ENCODE measurements at places on chromosomes 13 and 19.

- DNase-seq = no peak
These were observed 12.0 kb upstream of the GAS6 start for GRCh38 chr13:113875837-113876281.

DNA sequence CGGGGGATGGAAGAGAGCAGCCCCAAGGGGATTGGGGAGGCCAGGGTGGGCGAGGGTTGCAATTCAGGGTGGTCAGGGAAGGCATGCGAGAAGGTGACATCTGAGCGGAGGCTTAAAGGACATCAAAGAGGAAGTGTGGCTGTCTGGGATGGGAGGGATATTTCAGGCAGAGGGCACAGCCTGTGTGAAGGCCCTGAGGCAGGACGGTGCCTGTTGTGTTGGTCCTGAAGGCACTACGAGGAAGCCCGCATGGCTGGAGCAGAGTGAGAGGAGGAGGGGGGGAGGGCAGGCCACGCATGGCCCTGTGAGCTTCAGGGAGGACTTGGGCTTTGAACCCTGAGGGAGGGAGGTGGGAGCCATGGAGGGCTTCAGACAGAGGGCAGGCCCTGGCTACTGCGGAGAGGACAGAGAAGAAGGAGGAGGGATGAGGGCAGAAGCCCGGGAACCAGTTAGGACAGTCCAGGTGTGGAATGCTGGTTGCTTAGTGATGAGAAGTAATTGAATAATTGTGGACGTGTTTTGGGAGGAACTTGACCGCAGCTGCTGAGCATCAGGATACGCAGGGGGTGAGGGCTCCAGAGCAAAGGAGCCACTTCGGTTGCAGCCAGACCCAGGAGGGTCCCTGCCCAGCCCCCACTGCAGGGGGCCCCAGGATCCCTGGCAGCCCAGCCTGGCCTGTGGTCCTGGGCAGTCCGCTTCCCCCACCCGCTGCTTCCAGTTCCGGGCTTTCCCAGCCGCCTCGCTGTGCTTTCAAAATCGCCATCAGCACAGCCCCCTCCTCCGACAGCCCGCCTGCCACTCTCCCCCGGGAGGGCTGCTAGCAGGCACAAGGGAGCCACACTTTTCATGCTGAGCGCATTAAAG is 6.2 kb downstream of the TLE6 start:
- DNase-seq = no peak

DNA sequence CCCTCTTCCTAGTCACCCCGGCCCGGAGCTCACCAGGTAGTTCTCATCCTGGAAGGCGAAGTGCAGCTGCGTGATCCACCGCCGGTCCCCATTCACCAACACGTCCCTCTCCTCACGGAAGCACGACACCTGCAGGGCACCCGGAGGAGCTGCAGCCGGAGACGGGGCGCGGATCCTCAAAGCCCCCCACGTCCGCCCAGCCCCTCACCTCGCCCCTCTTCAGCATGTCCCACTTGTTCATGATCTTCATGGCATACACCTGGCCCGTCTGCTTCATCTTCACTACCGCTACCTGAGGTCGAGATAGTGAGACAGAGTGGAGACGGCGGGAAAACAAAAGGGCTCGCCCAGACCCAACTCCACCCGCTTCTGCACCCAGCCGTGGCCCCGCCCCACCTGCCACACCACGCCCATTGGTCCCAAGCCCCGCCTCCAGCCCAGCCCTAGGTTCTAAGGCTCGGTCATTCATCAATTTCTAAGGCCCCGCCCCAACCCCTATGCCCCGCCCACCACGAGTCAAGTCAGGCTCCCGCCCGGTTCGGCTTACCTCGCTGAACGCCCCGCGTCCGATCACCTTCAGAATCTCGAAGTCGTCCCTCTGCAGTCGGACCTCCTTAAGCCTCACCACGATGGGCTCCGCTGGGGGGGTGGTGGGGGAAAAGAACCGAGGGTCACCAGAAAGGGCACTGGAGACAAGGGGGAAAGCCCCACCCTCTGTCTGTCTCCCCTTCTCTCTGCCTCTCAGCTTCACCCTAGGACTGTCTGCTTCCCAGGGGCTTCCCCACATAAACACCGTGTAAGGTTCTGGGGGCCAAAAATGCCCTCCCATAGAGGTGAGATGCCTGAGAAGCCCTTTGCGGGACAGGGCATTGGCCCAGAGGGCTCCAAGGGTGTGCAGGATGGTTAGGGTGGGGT is 2.8 kb downstream of the DMPK start:
- DNase-seq = no peak

DNA sequence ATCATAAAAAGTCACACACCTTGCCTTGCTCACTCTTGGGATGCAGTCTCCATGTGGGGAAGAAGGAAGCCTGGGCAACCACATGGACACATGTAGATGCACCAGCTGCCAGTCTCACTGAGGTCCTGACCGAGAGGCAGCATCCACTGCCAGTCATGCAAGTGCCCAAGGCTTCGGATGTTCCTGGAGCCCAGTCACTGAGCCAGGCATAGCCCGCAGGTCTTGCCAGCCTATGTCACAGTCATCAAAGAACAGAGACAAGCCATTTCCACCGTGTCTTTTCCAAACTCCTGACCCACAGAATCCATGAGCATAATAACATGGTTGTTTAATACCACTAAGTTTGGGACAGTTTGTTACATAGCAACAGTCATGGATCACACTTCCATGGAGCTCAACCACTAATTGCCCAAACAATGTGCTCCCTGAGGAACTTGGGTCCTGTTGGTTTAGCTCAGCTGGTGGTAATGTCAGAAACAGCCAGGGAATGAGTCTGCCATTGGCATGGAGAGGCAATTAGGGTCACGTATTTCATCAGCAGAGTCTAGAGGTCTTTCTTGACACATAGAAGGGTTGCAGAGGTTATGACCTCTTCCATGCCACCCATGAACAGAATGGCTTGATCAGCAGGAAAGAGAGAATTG is 21.5 kb downstream of the STARD13 start:
- no peak for DNase-seq

DNA sequence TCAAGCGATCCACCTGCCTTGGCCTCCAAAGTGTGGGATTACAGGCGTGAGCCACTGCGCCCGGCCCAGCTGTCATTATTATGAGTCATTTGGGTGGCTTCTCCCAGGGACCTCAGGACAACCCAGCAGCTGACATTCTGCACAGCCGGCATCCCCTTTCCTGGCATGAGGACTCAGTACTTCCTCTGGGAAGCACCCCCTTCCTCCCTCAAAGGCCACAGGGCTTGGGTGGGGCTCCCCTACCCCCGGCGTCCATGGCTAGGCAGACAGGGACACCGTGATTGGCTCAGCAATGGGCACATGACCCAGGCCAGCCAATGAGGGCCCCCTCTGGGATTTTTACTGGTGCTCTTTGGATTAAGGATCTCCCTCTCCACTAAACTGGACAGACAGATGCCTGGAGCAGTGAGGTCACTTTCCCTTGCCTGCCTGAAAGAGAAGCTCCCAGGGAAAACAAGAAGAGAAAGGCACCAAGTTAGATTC is 6.0 kb downstream of the KANK2 start:
- DNase-seq = peak; percentile 80

DNA sequence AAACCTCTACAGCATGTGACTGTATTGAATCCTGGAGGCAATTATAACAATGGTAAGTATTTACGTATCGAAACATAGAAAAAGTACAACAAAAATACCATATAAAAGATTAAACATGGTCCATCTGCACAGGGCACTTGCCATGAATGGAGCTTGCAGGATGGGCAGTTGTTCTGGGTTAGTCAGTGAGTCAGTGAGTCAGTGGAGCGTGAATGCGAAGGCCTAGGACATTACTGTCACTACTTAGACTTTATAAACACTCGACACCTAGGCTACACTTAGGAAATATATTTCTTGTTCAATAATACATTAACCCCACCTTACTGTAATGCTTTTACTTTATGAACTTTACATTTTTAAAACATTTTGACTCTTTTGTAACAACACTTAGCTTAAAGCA is 35.6 kb upstream of the TMTC4 start:
- peak; percentile 31 for DNase-seq

- no peak for DNase-seq
These were observed 182.2 kb downstream of the LMO7 start for GRCh38 chr13:75818179-75818967.

GRCh38 chr13:58587183-58587582 is 955.6 kb downstream of the PCDH17 start:
- no peak for DNase-seq

- DNase-seq = no peak
These were observed 151.2 kb downstream of the DIAPH3 start for GRCh38 chr13:60012488-60012887.

DNA sequence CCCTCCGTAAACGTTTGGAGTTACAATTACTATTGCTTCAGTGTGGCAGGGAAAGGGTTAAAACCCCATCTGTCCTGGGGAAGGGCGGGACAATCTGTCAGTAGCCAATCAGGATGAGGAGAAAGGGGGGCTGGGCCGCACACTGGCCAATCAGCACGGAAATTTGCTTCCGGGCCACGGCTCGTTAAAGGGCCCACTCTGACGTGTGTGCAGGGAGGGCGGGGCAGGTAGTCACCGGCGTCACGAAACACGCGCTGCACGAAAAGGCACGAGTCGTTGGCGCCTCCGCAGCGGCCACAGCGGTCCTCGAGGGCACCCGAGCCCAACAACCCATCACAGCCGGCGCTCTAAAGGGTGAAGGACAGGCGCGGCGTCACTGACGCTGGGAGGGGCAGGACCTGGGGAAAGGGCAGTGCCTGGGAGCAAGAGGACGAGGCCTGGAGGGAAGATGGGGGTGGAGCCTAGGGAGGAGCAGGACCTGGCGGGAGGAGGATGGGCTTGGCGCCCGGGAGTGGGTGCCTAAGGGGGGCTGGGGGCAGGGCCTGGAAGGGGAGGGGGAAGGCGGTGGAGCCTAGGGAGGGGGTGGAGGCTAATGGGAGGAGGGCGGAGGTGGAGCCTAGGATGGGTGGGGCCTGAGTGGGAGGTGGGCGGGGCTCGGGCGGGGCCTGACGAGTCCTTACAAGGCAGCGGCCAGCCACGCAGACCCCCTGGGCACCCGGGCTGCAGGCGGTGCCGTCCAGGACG is 4.9 kb downstream of the ADAMTSL5 start:
- peak; percentile 94 for DNase-seq

DNA sequence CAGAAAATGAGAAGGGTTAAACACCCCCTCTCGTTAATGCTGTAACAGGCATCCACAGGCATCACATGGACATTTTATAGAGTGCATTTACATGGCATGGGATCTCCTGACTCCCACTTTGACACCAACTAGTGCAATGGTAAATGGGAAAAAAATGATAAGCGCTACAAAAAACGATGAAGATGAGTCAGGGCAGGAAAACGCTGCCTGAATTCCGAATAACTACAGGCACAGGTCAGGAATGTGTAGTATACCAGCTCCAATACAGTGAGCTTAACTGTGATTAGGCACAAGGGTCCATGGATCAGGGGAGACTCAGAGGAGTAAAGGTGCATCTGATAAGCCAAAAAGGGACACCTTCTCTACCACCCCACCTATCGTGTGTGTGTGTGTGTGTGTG is 223.6 kb downstream of the FOXO1 start:
- DNase-seq = no peak

GRCh38 chr13:80858131-80858530 is 517.2 kb upstream of the SPRY2 start:
- DNase-seq = no peak

- DNase-seq = no peak
These were observed 1348.0 kb upstream of the SLC10A2 start for GRCh38 chr13:104414181-104414580.

GRCh38 chr19:1752757-1753728 is at the start of gene ONECUT3:
ONECUT3 (plus strand) TSS chr19:1753506; CDS start chr19:1753663, 157 bp downstream.
- DNase-seq = no peak

GRCh38 chr13:36029166-36029565 is 102.0 kb downstream of the DCLK1 start:
- DNase-seq = peak; percentile 12

DNA sequence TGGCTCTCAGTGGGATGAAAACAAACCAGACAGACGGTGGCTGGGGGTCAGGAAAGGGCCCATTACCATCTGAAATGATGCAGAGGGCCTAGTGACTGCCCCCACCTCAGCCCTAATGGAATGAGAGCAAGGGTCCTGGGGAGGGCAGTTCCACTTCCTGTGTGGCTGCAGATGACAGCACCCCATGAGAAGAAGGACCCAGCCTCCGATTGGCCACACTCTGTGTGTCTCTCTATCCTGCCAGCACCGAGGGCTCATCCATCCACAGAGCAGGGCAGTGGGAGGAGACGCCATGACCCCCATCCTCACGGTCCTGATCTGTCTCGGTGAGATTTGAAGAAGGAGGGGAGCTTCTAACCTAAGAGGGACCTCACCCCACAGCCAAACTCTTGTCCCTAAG is 498 bp downstream of the LILRB1 start:
- no peak for DNase-seq

DNA sequence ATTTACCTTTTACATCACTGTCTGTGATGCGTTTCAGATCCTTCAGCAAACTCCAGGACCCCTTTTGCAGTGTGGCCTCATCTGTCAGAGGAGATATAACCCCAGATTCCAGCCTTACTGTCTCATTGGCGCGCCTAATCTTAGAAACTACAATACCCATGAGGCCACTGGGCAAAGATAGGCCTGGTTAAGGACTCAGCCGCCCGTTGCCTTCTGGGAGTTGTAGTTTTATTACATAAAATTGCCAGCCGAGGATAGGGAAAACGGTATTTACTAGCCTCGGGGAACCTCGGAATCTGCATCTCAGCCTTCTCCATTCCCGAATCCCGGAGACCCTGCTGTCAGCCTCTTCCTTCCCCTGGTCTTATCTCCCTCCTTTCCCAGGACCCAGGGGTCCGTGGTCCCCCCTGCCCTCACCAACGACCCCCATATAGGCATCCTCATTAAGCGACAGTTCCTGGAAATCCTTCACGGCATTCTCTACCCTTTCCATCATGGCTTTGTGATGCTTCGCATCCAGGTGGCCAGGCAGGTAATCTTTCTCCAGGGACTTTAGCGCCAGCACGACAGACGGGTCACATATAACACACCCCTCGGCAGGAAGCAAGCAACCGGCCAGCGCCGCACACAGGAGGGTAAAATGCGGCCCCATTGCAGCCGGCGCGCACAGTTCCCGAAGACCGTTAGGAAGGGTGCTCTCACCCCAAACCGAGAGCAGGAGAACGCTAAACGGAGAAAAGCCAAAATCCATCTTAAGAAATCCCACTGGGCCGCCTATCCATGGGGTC is 1.3 kb downstream of the IZUMO1 start:
- peak; percentile 55 for DNase-seq

DNA sequence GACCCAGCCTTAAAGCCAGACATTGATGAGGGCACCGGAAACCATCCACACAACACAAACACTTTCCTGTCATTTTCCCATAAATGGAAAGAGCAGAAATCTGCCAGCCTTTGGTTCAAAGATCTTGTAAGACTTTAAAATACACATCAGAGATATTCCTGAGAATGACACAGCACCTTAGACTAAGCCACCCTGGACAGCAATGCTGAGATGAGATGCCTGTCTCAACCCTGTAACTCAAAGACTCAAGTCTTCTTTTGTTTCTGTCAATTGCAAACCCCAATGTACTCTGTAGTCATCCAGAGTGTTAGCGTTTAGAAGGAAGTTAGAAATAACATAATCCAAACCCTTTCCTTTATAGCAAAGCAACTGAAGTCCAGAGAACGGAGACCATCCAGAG is 119.2 kb downstream of the CCNA1 start:
- DNase-seq = no peak

DNA sequence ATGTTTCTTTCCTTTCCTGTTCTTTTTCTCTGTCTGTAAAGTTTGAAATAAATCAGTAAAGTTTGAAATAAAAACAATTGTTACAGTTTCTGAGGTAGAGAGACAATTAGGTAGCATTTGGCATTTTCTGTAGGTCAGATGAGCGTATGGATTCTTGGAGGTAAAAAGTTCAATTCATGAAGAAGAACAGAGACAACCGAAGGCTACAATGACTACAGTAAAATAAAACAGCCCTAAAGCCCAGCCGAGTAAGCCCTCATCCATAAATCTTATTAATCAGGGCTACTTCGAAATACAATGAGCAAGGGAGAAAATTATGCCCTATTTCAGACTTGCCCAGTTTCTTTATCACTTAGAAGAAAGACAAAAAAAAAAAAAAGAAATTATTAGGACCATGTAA is 941.9 kb upstream of the SLC10A2 start:
- no peak for DNase-seq
